Activated naive CD8-positive, alpha-beta T cell treated with anti-CD3 and anti-CD28 coated beads, Interleukin-2, amount 50 U/mL, for 24 hours (primary cell): ENCODE measurements at places on chromosomes 12 and 14.

DNA sequence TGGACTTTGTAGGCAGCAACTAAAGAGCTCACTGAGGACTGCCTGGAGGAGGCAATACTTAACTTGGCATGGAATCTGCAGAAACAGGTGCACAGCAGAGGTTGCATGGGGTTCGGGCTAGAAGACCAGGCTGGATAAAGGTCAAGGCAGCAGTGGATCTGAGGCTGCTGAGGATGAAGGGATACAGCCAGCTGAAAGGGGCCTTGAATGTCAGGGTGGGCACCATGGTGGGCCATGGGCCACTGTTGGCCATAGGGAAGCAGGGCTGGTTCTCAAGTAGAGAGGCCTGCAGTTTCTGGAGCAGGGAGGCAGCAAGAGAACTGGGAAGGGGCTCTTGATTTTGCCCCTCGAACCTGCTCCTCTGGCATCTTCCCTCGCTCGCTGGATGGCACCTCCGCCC, 55.5 kb downstream of the C14orf132 start:
- DNase-seq, result no peak

DNA sequence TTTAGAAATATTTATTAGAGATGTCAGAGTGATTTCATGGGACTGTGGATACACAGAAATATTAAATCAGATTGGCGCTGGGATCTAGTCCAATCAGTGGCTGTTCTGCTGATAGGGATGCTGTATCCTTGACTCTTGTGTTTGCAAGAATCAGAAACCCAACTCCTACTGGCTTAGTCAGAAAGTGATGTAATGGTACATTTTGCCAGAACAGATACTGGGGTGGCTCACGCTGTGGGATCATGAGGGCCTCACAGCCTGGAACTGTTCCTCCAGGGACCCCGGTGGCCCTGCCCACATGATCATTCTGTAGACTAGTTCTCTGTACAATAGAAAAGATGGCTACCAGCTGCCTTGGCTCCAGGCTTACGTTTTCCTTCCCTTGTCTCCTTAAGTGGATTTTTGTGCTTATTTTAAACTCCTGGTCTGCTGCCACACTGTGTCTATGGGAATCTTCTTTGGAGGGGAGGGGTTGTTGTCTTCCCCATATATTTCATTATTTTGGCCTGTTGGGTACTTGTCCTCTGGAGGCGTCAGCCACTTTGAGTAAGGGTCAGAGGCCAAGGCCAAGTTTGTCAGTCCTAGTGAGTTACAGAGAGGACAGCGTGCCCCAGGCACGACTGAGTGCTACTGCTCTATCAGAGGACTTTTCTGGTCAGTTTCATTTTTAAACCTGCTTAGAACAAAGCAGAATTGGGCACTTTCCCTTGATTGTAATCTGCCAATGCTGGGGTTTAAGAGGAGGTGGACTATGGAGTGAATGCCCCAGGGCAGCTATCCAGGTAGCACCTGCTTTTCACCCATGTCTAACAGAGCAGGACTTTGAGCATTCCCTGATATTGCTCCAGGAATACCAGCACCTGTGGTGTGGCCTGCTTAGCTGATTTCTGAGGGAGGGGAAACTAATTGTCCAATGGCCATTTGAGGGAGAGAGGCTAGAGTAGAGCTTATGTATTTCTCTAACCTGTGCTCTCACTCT, 164.3 kb downstream of the SLC5A8 start:
- no peak for DNase-seq

- DNase-seq, result no peak
Observed at GRCh38 chr12:574475-575128, 88.6 kb downstream of the NINJ2 start.

DNA sequence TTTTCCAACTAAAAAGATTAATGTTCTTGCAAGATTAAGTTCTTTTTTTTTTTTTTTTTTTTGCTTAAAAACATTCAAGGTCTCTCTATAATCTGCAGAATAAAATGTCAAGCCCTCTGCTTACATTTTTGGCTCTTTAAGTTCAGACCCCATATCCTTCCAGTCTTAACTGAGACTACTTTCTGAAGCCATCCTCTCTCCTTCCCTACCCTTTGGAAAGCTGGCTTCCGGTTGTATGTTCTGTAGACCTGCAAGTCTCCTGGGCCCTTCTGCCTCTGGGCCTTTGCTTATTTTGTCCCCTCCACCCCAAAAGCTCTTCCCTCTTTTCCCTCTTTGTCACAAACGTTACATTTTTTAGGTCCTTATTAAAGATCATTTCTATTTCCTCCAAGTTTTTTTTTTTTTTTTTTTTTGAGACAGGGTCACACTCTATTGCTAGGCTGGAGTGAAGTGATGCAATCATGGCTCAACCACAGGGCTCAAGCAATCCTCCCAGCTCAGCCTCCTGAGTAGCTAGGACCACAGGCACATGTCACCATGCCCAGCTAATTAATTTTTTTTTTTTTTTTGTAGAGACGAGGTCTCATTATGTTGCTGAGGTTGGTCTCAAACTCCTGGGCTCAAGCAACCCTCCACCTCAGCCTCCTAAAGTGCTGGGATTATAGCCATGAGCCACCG, 46.5 kb downstream of the PTPRB start:
- DNase-seq, result no peak

GRCh38 chr12:102652645-102653313, 172.4 kb upstream of the IGF1 start:
- DNase-seq, result no peak

DNA sequence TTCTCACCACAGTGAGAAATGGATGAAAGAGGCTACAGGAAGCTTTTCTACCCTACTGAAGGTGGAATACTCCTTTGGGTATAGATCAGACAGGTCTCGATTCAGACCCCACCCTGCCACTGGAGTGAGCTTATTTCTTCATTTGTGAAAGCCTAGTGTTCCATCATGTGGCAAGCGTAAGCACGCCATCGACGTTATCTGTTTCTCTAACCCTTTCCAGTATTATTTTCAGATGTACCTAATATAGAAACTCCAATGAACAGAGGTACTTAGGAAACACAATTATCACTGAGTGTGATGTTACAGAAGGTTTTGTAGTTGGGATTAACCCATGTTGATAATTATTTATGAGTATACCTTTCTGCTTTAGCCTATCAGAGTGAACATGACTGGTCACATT, 12.4 kb downstream of the PEBP1 start:
- no peak for DNase-seq

DNA sequence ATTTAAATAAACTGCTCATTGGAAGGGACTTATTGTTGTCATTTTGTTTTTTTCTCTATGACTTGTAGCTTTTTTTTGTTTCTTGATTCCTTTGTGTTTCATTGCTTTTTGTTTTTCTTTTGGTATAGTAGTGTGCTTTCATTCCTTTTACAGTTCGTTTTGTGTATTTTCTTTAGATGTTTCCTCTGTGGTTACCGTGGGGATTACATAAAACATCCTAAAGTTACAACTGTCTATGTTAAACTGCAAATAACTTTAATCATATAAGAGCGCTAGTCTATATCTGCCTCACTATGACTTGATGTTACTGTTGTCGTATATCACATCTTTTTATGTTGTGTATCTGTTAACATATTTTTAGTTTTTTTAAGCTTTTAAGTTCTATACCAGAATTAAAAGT, 86.9 kb downstream of the ATF7IP start:
- no peak for DNase-seq

- DNase-seq, result no peak
Observed at GRCh38 chr14:52307376-52307775, 6.7 kb upstream of the PTGER2 start.

DNA sequence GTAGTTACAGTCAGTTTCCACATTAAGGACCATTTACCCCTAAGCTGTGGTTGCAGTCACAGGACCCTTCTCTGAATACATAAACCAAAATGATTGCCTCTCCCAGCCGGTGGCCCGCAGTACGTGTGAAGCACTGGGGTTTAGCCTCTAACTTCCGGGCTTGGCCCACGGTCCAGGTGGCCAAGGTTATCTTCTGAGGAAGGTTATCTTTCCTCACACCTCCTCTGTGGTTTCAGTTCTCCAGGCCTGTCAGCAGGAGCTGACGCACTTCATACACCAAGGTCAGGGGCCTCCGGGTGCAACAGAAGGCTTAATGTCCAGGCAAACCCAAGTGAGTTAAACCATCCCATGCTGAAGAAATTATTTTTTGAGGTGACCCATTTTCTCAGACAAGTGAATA, 291.0 kb upstream of the FKBP4 start:
- DNase-seq, result no peak

GRCh38 chr12:16685107-16685506, 79.1 kb upstream of the LMO3 start:
- DNase-seq, result no peak

DNA sequence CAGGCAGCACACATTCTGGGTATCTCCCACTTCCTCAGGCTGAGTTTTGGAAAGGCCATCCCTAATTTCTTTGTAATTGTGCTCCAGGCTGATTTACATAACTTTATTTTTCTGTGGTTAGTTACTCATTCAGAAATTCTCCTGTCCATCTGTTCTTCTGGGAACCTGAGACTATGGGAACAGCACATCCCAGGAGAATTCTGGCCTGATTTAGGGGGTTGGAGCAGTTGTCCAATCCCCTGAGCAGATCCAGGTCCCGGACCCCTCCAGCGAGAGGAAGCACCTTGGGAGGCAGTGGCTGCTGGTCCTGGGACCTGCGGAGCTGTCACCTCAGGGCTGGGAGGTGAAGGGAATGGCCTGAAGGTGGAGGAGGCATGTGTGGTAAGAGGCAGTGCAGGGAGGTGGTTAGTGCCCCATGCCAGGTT, 40.4 kb downstream of the TSPAN9 start:
- no peak for DNase-seq

GRCh38 chr14:92427096-92427495, 86.5 kb upstream of the RIN3 start:
- DNase-seq, result no peak

DNA sequence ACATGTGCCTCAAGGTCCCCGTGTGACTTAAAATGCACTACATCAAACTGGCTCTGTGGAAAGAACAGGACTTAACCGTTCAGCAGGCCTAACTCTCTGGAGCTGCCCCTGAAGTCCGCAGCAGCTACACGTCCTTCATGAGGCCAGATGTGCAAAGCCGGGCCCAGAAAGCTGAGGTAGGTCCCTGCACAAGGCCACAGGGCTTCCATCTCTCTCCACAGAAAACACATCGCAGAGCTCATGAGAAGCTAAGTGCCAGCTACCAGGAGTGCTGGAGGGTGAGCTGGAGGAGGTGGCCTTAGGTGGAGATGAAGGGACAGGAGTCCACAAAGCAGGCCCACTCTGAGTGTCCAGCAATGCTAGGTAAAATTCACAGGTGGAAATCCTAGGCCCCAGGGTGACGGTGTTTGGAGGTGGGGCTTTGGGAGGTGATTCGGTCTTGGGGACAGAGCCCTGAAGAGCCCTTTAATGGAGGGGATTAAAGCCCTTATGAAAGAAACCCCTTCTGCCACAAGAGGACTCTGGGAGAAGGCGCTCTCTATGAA, 52.4 kb downstream of the VCPKMT start:
- no peak for DNase-seq

- no peak for DNase-seq
Observed at GRCh38 chr14:100015251-100015655, 50.0 kb upstream of the EVL start.

- DNase-seq, result no peak
Observed at GRCh38 chr14:26056036-26056616, 541.7 kb downstream of the NOVA1 start.
